Bone marrow (tissue), 2 donors: ENCODE measurements at places on chromosomes 11 and 22.

GRCh38 chr11:76803811-76804600 is 20.9 kb downstream of the TSKU start:
- no peak for DNase-seq

- no peak for DNase-seq
Measured at GRCh38 chr22:46592390-46592872, 27.8 kb upstream of the GRAMD4 start.

DNA sequence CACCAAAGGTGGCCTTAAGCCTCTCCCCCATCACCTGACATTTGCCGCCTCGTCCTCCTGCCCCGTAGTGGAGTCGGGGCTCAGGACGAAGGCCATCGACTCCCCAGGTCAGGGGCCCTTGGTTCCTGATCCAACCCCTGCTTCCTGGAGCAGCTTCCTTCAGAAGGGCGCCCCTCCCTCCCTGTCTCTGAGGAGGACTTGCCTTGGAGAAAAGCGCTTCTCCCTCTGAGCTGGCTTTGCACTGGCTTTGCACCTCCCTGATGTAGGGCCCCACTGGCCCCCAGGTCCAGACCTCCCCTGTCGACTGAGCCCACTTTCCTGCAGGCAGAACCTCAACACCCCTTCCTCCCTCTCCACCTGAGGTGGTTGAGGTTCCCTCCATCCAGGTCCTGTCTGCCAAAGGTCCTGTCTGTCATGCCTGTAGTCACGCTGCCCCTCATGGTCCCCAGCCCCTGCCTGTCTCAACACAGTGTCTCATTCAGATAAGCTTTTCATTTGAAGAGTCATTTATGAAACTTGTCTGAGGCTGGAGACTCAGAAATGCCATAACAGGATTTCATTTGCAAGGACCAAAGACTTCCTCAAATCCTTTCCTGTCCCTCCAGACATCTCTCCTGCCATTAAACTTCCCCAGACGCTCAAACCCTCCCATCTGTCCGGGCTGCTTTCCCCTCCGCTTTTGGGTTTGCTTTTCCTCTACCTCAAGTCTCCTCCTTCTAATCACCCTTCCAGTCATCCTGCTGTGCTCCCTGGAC is 78.4 kb downstream of the MYO7A start:
- DNase-seq, result no peak

GRCh38 chr11:112477581-112478317 is 217.1 kb upstream of the PLET1 start:
- no peak for DNase-seq

- no peak for DNase-seq
Measured at GRCh38 chr11:27255447-27255828, 107.6 kb downstream of the CCDC34 start.

GRCh38 chr11:12430954-12431595 is 53.7 kb downstream of the PARVA start:
- DNase-seq, result no peak

DNA sequence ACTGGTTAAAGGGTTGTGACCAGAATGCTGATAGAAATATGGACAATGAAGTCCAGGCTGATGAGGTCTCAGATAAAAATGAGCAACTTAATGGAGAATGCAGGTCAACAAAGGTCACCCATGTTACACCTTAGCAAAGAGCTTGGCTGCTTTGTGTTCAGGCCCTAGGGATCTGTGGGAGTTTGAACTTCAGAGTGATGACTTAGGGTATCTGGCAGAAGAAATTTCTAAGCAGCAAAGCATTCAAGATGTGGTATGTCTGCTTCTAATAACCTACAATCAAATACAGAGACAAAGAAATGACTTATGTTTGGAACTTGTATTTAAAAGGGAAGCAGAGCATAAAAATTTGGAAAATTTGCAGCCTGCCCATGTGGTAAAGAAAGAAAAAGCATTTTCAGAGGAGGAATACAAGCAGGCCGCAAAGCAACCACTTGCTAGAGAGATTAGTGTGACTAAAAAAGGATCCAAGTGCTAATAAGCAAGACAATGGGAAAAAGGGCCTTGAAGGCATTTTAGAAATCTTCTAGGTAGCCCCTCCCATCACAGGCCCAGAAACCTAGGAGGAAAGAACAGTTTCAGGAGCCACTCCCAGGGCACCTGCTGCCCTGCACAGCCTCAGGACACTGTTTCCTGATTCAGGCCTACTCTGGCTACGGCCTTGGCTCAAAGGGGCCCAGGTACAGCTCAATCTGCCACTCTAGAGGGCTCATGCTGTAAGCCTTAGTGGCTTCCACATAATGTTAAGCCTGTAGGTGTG is 41.3 kb downstream of the TNKS1BP1 start:
- DNase-seq, result no peak

- DNase-seq, result no peak
Measured at GRCh38 chr11:55949330-55949729, 13.1 kb upstream of the OR5I1 start.

GRCh38 chr11:115643549-115644270 is 139.5 kb upstream of the CADM1 start:
- DNase-seq, result no peak

GRCh38 chr11:102767800-102768199 is 12.6 kb downstream of the MMP10 start:
- no peak for DNase-seq

GRCh38 chr11:8056810-8057463 is 24.1 kb upstream of the TUB start:
- DNase-seq, result no peak

DNA sequence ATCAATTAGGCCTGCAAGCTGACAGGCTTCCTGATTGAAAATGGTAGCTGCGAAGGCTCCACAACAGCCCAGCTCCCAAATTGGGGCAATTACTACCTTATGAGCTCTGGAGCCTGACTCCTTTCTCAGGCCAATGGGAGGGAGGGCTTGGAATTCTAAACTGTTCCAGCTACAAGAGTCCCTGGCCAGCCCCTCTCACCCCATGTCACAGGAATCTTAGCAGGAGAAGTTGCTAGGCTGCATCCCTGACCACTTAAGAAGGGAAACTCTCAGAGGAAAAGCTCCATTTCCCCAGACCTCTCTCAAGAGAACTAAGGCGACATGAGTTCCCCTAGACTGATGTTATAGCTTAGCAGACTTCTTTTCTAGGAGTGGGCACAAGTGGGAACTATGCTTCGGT is 4.9 kb downstream of the LRP4 start:
- DNase-seq, result no peak

DNA sequence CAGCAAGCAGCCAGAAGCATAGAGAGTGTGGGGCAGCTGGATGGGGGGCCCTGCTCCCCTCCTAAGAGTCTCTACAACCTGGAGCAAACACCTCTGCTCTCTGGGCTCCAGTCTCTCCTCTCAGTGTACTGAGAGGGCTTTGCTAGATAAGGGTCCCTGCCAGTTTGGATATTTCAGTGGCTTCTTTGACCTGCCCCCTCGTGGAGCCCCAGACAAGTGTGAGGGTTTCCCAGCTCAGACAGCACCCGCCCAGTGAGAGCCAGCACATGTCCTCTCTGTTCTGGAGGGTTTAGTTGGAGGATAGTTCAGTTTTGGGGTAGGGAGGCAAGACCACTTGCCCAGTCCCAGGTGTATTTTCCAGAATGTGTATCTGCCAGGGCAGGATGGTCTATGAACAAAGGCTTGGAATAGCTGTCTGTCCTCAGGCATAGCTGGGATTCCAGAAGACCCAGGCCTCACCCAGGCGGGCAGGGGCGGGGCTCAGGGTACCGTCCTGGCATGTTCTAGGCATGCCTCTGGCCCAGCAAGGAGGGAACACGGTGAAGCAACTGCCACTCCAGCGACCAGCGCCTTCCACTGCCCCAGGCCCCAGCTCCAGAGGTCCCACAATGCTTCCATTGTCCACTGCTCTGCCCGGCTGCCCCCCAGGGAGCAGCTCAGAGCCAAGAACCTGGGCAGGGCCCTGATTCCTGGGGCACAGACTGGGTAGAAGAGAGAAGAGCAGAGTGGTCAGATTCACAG is 7.5 kb upstream of the MICALL1 start:
- DNase-seq, result no peak

- no peak for DNase-seq
Measured at GRCh38 chr22:35418088-35418487, 18.1 kb downstream of the MCM5 start.

GRCh38 chr11:26321516-26321915 is 10.4 kb upstream of the ANO3 start:
- no peak for DNase-seq

DNA sequence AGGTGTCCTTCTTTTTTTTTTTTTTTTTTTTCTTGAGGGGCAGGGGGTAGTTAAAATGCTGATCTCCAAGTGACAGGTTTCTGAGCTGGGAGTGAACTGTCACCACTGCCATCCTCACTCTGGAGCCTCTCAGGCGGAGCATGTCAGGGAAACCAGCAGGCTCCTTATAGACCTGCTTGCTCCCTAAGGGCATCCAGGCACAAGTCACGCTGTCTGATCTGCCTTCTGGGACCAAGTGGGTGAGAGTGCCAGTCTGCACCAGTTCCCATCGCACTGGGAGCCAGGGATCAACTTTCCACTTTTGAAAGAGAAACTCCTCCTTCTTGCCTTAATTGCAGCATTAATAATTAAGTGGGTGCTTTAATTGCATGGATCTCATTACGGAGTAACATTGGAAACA is 537.9 kb upstream of the CADM1 start:
- DNase-seq, result no peak

DNA sequence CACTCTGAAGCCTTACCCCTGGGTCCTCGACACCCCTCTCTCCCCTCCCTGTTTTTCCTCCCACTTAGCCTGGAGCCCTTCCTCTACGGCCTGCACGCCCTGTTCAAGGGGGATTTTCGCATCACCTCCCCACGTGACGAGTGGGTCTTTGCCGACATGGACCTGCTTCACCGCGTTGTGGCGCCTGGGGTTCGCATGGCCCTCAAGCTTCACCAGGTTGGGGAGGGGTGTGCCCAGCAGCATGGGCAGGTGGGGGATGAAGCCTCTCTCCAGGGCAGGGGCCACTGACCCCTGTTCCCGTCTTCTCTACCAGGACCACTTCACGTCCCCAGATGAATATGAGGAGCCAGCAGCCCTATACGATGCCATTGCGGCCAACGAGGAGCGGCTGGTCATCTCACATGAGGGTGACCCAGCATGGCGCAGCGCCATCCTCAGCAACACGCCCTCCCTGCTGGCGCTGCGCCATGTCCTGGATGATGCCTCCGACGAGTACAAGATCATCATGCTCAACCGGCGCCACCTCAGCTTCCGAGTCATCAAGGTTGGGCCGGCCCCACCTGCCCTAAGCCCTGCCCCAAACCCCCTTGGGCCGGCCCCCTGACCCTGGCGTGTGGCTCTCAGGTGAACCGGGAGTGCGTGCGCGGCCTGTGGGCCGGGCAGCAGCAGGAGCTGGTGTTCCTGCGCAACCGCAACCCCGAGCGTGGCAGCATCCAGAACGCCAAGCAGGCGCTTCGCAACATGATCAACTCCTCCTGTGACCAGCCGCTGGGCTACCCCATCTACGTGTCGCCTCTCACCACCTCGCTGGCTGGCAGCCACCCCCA is 2.8 kb upstream of the SIPA1 start:
- DNase-seq, result no peak

- DNase-seq, result no peak
Measured at GRCh38 chr11:108732395-108732794, 67.5 kb downstream of the DDX10 start.

DNA sequence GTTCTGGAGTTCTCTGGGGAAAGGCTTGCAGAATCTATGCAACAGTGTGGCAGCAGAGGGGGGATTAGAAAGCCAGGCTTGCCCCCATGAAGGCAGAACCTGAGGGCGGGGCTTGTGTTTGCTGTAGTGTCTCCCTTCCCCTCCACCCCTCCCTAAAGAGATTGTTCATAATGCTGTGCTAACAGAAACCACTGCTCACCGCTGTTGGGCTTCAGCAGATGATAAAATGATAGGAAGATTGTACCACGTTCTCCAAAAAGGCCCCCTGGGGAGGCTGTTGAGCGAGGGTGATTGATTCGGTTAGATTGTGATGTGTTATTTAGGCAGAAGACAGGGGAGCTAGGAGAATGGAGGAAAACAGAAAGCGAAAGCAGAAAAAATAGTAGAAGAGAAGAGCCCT is 215.2 kb upstream of the NCAM1 start:
- no peak for DNase-seq

DNA sequence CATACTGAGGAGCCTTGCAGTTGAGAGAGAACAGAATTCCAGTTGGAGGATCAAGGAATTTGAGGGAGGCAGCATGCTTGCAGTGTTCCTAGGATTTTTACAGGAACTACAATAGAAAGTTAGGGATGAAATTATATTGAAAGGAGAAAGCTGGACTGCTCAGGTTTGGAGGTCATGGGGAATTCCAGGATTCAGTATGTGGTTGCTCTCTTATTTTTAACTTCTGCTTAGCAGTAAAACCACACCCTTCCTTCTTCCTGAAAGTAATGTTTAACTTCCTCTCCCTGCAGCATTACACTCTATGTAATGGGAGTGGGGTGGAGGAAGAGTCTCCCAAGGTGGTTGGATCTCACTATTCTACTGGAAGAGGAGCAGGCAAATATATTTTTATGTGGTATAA is 31.3 kb downstream of the CTNND1 start:
- DNase-seq, result no peak

DNA sequence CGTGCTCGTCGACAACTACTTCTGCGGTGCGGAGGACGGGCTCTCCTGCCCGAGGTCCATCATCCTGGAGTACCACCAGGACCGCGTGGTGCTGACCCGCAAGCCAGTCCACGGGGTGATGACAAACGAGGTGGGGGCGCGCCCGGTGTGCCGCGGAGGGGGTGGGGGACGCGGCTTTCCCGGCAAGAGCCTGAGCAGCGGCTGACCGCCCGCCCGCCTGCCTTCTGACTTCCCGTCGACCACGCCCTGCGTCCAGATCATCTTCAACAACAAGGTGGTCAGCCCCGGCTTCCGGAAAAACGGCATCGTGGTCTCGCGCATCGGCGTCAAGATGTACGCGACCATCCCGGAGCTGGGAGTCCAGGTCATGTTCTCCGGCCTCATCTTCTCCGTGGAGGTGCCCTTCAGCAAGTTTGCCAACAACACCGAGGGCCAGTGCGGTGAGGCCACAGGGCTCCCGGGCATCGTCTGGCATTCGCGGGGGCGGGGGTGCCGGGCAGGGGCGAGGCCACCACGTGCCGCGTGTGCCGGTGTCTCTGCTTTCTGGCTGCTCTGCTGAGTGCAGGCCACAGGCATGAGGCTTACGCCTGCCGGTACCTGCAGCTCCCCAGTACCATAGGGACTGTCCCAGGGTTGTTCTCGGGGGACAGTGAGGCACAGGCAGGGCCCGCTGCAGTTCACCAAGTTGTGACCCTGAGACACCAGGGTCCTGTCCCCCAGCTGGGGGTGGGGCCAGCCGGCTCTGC is 28.5 kb upstream of the MUC5B start:
- DNase-seq, result no peak

GRCh38 chr11:130601141-130601540 is 152.7 kb downstream of the ADAMTS15 start:
- DNase-seq, result no peak

DNA sequence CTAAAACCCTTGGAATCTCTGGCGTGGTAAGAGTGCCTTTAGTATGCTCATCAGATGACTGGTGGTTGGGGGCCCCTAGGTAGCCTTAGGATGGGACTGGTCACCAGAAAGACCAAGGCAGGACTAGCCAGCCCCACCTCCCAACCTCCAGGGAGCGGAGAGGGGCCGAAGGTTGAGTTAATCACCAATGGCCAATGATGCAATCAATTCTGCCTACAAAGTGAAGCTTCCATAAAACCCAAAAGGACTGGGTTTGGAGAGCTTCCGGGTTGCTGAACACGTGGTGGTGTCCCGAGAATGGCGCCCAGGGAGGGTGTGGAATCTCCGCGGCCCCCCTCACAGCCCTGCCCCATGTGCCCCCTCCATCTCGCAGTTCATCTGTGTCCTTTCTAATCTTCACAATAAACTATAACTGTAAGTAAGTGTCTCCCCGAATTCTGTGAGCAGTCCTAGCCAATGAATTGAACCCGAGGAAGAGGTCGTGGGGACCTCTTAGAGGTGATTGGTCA is 66.4 kb upstream of the SLC22A12 start:
- no peak for DNase-seq
